ENCODE measurements at places on chromosomes 11 and 22. TPM values are rescaled to one million over a fixed set of nuclear protein-coding genes. Genes with fewer than 3 reads are reported as not detected.

DNA sequence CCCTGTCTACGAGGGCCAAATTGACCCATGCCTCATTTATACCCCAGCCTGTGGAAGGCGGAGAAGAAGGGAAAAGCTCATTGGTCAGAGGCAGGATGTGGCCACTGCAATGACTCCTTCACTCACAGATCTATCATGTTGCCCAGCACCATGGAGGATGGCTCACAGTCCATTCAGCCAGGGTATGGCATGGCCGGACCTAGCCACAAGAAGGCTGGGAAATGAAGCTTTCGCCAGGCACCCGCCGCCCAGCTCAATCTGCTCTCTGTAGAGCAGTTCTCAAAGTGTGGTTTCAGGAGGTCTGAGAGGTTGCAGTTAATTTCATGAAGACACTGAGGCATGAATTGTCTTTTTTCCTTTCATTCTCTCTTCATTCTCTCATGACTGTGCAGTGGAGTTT, 40.6 kb upstream of the LINC01488 start:
- no peak for DNase-seq

GRCh38 chr22:38490475-38490874, 15.6 kb downstream of the DDX17 start:
- no peak for DNase-seq

DNA sequence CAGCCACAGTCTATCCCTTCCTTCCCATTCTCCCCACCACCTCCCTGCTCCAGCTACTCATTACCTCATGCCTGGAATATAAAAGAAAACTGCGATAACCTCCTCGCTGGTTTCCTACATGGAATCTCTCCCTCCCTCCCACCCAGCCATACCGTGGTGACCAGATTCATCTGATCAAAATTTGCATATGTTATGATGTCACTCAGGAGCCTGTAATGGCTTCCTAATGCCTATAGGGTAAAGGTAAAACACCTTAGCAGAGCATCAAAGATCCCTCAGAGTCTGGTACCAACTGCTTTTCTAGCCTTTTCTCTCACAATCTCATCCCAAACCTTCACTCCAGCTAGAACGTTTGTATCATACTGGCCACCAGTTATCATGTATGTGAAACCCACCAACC, 19.6 kb downstream of the RTN4RL2 start:
- DNase-seq = no peak

GAL3ST1 gene
- 0.13 TPM for total RNA-seq

ARVCF gene
- total RNA-seq = 1.8 TPM

DNA sequence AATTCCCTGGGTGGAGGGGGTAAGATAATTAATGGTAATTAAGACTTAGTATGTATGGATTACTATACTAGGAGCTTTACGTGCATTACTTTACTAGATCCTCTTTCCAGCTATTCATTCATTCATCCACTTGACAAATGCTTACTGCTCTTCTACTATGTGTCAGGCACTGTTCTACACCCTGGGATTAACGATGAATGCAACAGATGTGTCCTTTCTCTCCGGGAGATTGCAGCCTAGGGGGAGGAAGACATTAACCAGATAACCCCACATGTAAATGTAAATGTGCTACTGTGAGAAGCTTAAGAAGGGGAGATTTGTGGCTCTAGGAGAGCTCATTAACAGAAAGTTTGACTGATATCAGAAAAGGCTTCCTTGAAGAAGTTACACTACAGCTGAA, 1.7 kb downstream of the ANKK1 start:
- no peak for DNase-seq

- DNase-seq = no peak
These were observed 93.4 kb downstream of the MUC15 start for GRCh38 chr11:26478710-26479109.

- no peak for DNase-seq
These were observed 7.6 kb upstream of the JHY start for GRCh38 chr11:122874991-122875390.

- no peak for DNase-seq
These were observed 8.2 kb downstream of the VPS37C start for GRCh38 chr11:61152816-61153592.

POU2AF1 gene
- 1.5 TPM for total RNA-seq

ISX gene
- not detected for total RNA-seq

RAG1 gene
- total RNA-seq = 0.27 TPM

DNA sequence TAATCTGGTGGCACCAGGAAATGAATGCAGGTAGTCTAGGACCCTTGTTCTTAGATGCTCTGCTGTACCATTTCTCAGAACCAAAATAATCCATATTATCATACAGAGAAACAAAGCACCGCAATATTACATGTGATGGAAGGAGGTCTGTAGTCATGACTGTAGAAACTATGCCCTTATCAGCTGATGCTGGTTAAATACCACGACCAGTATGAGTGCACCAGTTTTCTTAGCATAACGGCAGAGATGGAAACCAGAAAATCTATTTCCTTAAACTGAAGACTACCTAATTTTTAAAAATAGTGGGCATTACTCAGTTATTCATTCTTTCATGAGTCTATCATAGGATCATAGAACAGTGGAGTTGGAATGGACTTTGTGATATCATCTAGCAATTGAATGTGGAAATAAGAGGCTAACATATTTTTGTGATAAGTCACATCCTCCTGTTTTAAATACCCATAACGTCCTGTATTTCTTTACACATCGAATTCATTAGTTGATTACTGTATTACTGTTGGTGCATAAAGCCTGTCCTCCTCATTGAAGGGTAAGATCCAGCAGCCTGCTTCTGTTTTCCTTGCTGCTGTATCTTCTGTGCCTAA, 15.1 kb downstream of the JHY start:
- DNase-seq = no peak

DNA sequence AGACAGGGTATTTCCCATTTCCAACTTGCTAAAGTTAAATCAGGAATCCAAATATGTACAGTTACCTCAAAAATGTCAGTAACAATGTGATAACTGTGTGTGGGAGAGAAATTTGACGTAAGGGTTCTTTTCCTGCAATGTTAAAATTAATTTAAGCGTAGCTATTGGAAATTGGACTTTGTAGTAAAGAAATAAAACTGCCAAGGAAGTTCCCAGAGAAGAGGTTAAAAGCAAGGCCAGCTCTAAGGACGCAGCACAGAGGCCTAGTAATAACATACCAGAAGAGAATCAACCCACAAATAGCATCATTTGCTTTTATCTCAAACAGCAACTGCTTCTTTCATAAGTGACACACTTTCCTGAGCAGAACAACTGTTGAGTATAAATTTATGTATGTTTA, 36.8 kb upstream of the GRIA4 start:
- no peak for DNase-seq

OR52A5 gene
- not detected for total RNA-seq

BCO2 gene
- 0.84 TPM for total RNA-seq

DNA sequence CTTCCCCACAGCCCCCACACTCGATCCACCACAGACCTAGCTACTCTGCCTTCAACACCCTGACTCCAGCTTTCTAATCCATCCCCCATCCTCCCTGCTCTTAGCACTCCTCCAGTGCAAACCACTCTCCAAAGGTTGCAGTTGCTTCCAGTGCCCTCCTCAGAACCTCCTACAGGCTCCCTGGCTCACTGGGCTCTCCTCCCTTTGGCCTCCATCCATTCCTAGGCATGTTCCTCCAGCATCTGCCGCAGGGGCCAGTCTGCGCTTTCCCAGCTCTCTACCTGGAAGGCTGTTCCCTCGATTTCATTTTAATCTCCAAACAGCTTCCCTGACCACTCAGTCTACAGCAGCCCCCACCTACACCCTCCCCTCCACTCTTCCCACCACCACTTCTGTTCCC, 133.8 kb downstream of the SPATA19 start:
- no peak for DNase-seq

- no peak for DNase-seq
These were observed 108.2 kb upstream of the DDI1 start for GRCh38 chr11:103928040-103928801.

DNA sequence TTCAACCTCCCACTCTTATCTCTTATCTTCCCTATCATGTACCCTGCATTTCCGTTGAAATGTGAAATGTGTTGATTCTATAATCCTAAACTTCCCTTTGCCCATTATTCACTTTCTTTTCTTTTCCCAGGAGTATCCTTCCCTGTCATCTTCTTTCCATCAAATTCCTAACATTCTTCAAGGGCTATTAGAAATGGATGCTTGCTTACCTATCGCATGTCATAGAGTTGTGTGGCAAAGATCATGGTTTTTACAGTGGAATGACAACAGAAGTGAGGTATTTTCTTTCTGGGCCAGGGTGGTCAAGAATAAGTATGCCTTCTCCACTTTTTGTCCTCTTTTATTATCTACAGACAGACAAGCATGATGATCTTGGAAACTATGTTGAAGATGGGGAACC, 124.4 kb upstream of the SLC5A12 start:
- DNase-seq = no peak

SCGB1A1 gene
- not detected for total RNA-seq

- peak; percentile 96 for DNase-seq
These were observed 4.5 kb downstream of the TMEM134 start for GRCh38 chr11:67464411-67465188.

- DNase-seq = no peak
These were observed 16.9 kb downstream of the UPB1 start for GRCh38 chr22:24512043-24512442.

GRCh38 chr22:19679522-19680101, 34.7 kb upstream of the SEPTIN5 start:
- peak; percentile 33 for DNase-seq

DNA sequence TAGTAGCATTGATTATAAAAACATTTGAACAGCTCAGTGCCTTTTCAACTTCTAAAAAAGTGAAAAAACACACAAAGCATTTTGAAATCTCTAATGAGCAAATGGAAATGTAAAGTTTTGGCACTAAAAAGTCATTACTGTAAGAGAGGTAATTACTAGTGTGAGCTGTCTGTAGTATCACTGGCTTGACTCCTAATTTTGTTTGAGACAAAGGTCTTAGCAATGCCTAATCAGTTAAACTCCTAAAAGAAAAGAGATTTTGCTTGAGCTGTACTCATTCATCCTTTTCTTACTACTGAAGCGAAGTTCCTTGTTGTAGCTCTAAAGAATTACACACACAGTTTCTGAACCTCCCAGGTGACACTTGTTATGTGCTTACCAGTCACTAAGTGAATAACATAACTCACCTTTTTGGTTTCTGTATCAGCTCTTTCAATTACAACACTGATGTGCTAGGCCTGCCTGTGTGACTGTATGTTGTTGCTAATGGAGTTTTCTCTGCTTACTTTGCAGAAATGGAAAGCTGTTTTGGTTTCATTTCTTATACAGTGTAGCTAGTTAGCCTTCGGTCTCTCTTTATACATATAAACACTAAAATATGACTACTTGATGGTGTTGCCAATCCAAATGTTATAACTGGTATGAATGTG, 924.4 kb upstream of the TENM4 start:
- DNase-seq = no peak

- no peak for DNase-seq
These were observed 167.0 kb upstream of the E2F8 start for GRCh38 chr11:19407677-19408270.

- DNase-seq = no peak
These were observed 45.4 kb downstream of the AAMDC start for GRCh38 chr11:77866336-77866735.

C11orf42 gene
- not detected for total RNA-seq

ESAM gene
- 0.77 TPM for total RNA-seq

- DNase-seq = no peak
These were observed 2.0 kb downstream of the CLCF1 start for GRCh38 chr11:67371189-67371910.

GRCh38 chr11:114886644-114887265, 208.4 kb downstream of the NXPE2 start:
- DNase-seq = no peak

- no peak for DNase-seq
These were observed 223.8 kb upstream of the DDI1 start for GRCh38 chr11:103812680-103813079.

Measured in CD8-positive, alpha-beta memory T cell (primary cell).